ENCODE measurements at places on chromosomes 16 and 17.

DNA sequence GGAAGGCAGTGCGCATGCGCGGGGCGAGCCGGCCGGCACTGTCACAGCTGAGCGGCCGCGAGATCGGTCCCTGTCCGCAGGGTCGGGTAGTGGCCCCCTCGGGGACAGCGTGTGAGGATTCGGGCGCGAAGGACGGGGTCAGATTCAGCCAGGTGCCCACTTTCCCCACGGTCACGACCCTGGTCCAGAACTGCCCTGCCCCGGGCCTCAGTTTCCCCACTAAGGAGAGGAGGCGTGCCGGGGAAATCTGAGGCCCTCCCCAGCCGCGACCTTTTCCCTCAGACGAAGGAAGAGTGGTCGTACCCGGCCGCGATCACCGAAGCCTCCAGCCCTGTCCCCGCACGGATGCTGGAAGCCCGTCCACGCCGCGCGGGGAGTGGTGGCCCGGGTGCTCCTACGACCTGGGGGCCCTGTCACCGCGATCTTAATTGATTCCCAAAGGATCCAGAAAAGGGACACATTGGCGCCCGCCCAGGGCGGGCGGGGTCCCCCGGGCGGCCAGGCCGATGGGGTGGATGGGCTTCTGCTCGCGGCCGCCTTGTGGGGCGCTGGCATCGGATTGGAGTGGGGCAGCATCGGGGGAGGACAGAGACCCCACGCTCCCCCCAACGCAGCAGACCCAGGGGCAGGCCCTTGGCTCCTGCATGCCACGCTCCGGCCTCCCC, 57.7 kb downstream of the SRL start:
- no peak for DNase-seq

- DNase-seq: no peak
Measured at GRCh38 chr17:73350864-73351263, 39.1 kb upstream of the CDC42EP4 start.

GRCh38 chr16:84239909-84240308, at the start of gene KCNG4:
Gene KCNG4, minus strand, starts transcription at chr16:84240012. Its CDS starts 2,527 bp downstream, at chr16:84237485.
- no peak for DNase-seq

DNA sequence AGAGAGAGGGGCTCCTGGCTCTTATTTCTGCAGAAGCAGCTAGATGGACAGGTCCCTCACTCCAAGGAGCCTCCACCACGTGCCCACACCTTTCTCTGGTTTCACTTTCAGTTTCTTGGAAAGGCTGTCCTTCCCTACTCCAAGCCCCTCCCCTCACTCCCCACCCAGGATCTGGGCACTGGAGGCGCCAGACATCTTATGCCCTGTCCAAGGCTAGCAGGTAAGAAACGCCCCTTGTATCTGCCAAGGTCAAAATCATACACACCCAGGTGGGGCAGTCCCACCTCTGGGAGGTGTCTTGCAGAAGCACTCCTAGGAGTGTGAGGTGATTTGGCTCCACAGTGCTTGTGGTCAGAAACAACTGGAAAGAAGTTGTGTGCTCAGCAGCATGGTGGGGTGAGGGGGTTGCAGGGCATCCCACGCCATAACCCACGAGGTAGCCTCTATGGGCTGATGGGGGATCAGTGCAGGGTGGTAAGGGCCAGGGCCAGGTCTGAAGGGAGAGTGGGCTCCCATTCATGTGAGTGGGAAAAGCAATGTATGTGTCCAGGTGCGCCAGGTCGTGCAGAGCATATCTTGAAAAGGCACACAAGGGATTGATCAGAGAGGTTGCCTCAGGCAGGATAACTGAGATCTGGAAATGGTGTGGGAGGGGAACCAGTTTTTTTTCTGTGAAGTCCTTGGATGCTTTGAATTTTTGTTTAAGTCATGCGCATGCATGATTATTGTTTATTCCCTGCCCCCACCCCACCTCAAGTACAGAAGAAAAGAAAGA, 31.8 kb upstream of the PRM1 start:
- DNase-seq: no peak

GRCh38 chr16:14344945-14345344, 273.8 kb downstream of the MRTFB start:
- DNase-seq: no peak

DNA sequence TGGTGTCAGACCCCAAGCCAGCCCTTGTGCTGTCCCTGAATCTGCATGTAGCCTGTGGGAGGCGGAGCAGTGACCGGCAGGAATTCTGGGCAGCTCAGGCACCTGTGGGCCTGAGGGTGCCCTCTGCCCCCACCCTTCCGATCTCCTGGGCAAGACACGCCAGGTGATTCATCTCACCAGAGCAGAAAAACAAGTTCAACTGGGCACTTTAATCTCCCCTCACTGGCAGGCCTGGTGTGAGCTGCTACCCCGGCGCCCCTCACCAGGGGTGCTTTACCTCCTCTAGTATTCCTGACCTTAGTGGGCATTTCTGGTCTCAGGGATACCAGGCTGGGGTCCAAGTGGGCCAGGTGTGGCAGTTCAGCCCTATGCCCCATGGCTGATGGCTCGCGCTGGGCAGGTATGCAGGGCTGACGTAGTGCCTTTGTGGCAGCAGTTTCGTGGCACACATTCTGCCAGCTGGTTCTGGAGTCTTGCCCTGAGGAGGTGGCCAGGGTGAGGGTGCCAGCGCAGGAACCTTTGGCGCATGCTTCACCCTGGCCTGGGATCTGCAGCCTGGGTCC, 6.0 kb downstream of the ERBB2 start:
- DNase-seq: no peak

DNA sequence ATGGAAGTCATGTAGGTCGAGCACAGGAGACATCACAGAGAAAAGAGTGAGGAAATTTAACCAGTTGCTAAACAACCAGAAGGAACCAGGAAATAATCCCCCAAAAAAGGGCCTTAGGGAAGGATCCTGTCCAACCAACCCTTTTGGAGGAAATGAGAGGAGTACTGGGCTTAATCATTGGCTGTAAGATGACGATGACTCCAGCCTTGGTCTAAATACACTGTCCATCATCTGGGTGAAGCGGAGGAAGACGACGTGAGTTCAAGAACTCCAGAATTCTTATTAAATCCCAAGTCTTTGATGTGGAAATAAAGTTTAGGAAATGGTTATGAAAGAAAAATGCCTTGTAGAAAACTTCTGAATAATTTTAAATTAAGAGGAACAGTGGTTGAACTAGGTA, 11.5 kb upstream of the ALOX15 start:
- no peak for DNase-seq

DNA sequence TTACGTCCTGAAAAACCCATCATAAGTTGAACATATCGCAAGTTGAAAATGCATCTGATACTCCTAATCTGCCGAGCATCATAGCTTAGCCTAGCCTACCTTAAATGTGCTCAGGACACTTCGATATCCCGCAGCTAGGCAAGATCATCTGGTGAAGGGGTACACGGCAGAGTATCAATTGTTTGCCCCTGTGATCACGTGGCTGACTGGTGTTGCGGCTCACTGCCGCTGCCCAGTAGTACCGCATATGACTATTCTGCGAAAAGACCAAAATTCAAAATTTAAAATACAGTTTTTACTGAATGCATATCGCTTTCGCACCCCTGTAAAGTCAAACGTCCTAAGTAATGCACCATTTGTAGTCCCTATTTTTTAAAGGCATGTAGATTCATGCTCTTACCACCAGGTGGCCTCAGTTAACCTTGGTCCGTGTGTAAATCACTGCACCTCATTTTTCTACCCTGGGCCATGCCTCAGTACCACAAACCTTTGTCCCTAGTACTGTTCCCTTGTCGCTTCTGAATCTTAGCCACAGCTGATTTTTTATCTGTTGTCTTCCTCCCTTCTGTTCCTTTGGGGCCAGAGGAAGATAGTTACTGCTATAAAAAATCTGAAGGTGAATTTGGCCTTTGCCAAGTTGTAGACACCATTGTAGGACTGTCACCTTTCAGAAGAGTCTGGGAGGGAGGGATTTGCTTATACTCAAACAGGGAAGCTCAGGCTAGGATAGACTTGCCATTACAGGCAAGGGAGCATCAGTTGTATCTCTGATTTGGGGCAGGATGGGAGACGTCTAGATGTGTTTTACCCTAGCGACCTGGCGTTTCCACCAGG, 34.4 kb downstream of the WWP2 start:
- peak; percentile 3 for DNase-seq

- no peak for DNase-seq
Measured at GRCh38 chr17:82180776-82181528, 31.7 kb downstream of the CCDC57 start.

DNA sequence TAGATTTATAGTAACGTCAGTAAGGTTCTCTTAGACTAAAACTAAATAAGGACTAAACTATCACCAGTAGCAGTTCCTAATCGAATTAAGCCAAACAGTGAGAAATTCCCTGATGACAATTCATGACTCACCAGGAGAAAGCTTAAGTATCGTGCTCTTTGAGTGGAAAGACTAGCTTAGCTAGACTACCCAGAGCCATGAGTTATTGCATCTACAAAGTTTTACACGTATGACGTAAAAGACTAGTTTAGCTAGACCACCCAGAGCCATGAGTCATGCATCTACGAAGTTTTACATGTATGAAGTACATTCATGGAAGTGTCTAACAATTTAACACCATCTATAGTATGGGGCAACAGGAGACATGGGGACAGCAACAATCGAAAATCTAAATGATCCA, 36.6 kb downstream of the UBE2G1 start:
- DNase-seq: no peak

DNA sequence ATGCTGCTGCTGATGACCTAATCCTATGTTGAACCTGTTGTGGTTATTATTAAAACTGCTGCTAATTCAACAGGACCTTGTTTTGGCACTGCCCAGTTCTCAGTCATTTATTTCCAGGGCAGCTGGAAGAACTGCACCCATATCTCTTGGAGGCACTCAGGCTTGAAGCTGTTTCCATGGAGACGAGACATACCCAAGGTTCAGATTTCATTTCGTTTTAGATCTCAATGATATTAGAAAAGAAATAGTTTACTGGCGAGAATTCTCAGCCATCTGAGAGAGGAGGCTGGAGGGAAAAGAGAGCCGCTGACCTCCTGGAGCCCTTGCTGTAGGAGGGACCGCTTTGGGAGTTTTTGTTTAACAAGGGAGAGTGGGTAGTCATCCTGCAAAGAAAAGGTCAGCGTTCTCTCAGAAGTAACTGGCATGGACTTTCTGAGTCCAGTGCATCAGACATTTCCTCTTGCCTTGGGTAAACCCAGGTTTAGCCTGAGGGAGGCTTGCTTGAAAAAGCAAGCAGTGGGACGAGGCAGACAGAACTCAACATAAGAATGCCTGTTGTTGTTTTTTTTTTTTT, 75.4 kb downstream of the YPEL2 start:
- no peak for DNase-seq

- no peak for DNase-seq
Measured at GRCh38 chr16:11727796-11728543, 14.7 kb downstream of the TXNDC11 start.

DNA sequence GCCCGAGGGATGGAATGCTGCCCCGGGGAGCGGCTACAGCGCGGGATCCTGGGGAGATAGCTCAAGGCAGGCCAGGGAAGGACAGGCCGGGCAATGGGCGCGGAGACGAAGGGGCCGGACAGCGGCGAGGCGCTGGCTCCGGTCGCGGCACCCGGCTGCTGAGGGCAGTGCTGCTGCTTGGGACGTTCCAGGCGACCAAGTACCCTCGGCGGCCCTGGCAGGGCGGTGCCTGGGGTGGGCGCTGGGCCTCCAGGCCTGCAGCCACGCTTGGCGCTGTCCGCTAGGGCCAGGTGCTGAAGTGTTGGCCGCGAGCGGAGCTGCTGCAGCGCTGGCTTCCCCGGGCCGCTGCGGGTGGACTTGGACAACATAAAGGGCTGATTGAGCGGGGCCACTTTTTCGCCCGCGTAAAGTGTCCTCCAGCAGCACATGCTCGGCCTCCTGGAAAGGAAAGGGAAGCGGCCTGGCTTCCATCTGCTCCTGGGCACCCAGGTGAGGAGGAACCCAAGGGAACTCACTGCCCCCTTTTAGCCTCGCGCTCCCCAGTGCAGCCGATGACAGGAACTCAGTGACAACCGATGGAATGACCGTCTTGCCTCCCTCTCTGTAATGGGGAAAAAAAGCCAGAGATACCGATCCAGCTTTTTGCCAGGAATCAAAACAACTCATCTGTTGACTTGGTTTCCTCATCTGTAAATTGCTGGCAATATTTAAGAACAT, 23.7 kb downstream of the CLEC3A start:
- DNase-seq: peak; percentile 3

GRCh38 chr17:12097326-12097725, 76.6 kb downstream of the MAP2K4 start:
- DNase-seq: no peak

DNA sequence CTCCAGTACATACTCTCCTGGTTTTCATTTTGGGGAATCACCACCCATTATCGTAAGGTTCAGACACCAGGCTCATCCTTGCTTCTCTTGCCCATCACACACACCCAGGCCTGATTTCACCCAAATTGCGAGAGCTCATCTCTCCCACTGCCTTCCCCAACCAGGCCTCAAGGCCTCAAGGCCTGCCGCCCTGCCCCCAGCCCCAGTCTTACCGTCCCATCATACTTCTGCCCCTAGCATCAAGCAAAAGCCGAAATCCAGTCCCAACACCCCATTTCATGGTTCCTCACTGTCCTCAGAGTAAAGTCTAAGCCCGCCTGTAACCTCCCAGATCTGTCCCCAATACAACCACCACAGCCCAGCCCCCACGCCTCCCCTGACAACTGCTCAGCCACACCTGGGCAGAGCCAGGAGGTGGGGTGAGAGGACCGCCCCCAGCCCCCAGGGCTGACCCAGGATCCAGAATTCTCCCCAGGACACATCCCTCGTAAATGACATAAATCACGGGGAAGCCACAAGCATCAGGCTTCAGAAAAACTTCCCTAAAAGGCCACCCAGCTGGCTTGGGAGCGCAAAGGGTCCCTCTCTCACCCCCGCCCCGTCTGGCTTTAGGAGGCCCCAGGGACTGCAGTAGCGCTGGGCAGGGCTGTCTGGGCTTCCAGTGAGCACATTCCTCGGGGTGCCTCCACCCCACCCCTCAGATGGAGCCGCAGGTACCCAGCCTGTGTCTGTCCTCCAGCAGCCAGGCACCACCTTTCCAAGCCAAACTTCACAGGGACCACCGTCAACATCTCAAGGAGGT, 9.6 kb upstream of the P2RX1 start:
- no peak for DNase-seq

GRCh38 chr17:72998343-72998742, 94.1 kb downstream of the SLC39A11 start:
- DNase-seq: no peak

DNA sequence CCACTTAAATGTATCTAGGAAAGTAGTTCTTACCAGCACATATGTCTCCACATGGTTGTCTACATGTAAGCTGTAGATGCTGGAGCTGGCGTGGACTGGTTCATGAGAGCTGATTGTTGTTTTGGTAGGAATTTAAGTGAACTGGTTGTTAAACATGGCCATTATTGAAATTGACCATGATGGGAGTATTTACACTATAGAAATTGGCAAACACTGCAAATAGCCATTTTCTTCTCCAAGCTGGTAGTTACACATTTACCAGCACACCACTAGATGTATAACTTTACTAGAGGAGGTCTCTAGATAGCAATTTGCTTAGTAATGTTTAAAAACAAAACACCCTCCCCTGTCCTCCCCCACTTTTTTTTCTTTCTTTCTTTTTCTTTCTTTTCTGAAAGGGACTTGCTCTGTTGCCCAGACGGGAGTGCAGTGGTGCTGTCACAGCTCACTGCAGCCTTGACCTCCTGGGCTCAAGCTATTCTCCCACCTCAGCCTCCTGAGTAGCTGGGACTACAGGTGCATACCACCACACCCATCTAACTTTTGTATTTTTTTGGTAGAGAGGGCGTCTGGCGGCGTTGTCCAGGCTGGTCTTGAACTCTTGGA, 24.2 kb downstream of the IGSF6 start:
- no peak for DNase-seq
